ENCODE measurements at places on chromosomes 3 and 15.

GRCh38 chr3:4476496-4476895 lies 9.4 kb upstream of the SUMF1 start:
- DNase-seq, result no peak

DNA sequence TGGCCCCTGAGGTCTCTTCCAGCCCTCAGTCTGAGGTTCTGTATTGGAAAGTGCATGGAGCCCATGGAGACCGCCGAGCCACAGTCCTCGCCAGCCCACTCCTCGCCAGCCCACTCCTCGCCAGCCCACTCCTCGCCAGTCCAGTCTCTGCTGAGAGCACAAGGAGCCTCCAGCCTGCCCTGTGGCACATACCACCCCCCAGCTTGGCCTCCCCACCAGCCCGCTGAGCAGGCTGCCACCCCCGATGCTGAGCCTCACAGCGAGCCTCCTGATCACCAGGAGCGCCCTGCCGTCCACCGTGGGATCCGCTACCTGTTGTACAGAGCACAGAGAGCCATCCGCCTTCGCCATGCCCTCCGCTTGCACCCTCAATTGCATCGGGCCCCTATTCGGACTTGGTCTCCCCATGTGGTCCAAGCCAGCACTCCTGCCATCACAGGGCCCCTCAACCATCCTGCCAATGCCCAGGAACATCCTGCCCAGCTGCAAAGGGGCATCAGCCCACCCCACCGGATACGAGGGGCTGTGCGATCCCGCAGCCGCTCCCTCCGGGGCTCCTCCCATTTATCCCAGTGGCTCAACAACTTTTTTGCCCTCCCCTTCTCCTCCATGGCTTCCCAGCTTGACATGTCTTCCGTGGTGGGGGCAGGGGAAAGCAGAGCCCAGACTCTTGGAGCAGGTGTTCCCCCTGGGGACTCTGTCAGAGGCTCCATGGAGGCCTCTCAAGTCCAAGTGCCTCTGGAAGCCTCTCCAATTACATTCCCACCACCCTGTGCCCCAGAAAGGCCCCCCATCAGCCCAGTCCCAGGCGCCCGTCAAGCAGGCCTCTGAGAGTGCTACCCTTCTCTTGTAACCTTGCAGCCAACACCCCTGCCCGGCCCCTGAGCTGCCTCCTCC lies 40.9 kb downstream of the PML start:
- DNase-seq, result no peak

GRCh38 chr15:27706300-27706699 lies 392.8 kb downstream of the OCA2 start:
- DNase-seq, result no peak

DNA sequence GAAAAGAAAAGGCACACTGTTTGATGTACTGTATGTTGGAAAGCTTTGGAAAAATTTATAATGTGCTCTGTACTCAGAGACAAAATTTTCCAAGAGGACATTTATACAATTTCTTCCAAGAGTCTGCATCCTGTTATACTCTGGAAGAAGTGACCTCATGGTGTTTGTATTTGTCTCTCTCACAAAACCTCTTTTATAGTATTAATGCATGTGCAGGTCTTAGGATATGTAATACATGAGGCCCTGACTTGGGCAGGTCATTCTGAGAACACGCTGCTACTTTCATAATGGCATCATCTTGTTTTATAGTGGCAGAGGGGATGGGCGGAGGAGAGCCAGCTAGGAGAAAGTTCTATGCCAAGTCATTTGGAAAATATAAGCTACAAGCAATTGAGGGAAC lies 72.0 kb upstream of the P3H2 start:
- DNase-seq, result no peak

DNA sequence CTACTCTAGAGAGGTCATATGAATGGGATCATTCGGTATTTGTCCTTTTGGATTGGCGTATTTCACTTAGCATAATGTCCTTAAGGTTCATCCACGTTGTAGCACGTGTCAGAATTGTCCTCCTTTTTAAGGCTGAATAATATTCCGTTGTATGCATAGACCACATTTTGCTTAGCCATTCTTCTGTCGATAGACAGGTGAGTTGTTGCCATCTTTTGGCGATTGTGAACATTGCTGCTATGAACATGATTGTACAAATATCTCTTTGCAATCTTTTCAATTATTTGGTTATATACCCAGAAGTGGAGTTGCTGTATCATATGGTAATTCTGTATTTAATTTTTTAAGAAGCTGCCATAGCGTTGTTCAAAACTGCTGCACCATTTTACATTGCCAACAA lies 52.4 kb upstream of the GOLGA8J start:
- DNase-seq, result no peak

GRCh38 chr3:30539206-30539605 lies 67.2 kb upstream of the TGFBR2 start:
- DNase-seq, result no peak

DNA sequence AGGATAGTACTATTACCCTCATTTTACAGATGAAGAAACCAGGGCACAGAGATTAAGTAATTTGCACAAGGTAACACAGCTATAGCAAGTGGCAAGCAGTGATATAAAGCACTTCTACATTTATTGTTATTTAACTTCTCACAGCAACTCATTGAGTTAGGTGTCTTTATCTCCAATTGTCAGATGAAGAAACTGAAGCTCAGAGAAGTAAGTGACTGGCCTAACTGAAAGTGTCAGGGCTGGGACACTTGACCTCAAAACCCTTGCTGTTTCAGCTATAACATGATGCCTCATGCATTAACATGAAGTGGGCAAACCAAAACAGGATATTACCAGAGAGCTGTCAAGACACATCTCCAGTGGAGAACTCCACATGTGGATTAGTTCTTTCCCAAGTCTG lies 65.8 kb upstream of the LEKR1 start:
- DNase-seq, result no peak

DNA sequence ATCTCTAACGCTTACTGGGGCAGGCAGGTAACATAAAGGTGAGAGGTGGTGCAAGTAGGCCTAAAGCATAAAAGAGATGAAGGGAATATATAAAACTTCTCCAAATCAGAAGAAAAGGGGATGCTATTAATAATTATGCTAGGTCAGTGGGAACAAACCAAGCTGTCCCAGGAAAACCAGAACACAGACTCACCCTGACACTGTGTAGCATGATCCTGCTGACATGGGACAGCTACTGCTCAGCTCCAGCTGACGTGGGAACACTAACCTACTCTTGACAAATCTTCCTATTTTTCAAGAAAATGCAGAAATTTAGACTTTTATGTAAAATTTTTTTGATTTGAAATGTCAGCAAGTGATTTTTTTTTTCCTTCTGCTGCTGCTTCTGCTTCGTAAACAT lies 203.5 kb downstream of the KCNMB2 start:
- no peak for DNase-seq

All from H9 (cell line).